ENCODE measurements at places on chromosomes 12 and 14.

- DNase-seq = no peak
Observed at GRCh38 chr14:58362798-58363412, 32.8 kb upstream of the TOMM20L start.

- DNase-seq = no peak
Observed at GRCh38 chr12:68984796-68985573, 52.0 kb upstream of the CPM start.

DNA sequence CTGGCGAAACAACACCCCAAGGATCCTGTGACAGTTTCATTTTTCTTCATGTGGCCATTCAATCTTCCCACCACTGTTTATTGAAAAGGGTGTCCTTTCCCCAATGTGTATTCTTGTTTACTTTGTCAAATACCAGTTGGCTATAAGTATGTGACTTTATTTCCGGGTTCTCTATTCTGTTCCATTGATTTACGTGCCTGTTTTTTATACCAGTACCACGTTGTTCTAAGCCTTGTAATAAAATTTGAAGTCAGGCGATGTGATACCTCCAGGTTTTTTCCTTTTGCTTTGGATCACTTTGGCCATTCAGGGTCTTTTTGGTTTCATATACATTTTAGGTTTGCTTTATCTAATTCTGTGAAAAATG, 9.1 kb upstream of the MGAT4C start:
- no peak for DNase-seq

DNA sequence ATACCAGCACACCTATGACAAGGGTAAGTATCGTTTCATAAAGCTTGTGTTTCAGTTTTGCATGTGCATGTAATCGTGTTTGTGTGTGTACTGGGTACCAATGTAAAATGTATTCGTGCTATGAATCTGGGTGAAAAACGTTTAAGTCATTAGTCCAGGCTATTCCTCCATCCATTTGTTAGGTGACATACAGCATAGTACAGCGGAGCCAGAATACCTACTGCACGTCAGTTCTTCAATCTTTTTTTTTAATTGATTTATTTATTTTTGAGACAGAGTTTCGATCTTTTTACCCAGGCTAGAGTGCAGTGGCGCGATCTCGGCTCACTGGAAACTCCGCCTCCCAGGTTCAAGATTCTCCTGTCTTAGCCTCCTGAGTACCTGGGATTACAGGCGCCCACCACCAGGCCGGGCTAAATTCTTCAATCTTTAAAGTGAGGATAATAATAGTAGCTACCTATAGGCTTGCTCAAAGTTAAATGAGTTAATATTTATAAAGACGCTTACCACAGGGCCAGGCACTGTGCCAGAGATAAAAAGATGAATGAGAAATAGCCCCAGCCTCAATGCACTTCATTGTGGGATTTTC, 661 bp upstream of the RPS26 start:
- DNase-seq = no peak

DNA sequence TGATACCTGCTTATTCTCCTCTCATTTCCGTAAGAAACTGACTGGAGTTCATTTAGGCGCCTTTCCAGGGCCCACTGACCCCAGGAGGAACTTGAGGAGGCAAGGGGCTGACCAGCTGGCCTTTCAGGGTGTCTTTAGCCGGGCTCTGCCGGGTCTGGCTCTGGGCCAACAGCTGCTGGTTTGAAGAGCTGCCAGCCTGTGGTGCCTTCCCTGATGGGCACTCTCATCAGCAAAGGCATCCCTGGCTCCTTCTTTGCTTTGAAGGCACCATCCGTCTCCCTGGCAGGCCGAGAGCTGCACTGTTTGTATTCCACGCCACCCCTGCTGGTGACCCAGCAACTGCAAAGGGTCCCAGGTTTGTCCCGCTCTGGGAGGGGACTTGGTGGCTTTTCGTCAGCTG, 42.0 kb downstream of the IQSEC3 start:
- no peak for DNase-seq

- no peak for DNase-seq
Observed at GRCh38 chr14:72559669-72560255, 334.1 kb downstream of the DPF3 start.

DNA sequence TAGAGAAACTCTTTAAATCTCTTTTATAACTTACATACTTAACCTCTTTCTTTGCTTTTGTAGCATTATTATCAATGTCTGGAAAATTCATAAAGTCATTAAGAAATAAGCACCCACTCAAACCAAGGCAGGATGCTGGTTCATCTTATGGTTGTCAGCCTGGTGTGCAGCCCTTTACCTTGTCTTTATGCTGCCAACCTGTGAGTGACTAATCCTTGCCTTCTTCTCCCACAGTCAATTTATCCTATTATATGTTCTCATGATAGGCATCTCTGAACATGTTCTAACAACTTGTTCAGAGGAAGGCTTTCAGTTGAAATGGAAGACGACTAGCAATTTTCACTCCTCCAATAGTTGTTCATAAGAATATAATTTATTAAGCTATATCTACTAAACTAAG, 186.9 kb upstream of the CAND1 start:
- no peak for DNase-seq

DNA sequence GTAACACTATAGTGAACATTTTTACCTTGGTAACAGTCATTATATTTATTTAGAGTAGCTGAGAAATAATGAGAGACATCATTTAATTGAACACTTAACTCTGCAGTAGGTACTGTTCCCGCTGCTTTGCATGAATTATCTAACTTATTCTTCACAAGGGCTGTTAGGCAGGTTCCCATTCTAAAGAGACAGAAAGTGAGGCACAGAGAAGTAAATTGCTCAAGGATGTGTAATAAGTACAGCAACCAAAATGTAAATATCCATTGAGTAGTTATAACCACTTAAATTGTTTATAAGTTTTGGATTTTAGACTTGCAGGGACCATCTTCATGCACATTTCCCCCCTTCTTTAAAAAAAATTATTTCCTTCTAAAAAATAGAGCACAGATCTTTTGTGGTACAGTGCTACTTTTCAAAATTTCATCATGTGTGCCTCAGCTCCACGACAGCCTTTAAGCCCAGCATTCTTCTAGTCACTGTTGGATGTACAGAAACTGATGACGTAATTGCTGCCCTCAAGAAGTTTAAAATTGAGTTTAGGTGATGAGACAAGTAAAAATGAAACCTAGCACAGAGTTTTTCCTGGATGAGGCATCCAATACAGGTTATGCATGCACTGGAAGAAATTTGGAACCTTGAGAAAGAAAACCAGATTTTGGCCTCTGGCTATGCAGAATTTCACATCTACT, 6.0 kb upstream of the MANSC4 start:
- DNase-seq = no peak

DNA sequence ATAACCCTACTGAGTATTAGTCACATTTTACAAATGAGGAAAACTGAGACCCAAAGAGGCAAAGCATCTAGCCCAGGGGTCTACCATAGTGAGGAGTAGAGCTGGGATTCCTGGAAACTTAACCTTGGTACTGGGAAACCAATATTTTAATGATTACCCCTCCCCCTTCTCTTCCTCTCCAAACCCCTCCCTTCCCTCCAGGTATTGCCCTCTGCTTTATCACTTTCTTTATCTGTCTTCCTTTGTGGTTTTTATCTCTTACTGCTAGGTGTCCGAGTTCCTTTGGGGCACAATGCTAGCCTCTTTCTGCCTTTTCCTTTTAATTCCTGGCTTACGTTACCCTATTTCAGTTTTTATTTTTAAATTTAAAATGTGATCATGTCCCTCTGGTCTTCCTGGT, 2.8 kb downstream of the GABARAPL1 start:
- DNase-seq = no peak

DNA sequence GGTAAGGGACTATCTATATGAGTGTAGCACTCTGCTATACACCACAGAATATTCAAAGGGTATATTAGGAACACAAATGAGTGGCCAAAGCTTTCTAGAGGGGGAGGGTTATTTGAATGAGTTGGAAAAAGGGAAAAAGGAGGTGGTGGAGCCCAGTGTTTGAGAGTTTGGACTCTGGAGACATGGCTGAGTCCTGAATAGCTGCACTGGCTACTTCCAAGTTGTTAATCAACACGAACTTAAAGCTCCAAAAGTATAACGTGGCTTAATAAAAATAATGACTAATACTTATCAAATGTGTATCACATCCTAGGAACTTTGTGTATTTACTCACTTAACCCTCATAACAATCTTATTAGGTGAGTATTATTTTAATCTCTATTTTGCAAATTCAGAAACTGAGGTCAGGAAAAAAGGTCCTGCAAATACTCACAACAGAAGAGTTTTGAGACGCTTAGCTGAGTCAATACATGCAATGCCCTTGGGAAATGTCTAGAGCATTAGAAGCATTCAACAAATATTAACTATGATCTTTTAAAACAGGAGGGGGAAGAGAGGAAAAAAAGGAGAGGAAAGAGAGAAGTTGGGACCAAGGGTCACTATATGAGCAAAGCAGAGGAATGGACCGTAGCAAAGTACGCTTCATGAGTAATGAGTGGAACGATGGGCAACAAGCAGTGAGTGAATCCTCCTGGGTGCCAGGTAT, 189.5 kb upstream of the HMGA2 start:
- no peak for DNase-seq

- DNase-seq = no peak
Observed at GRCh38 chr12:18982226-18982949, 147.1 kb upstream of the PLEKHA5 start.

GRCh38 chr12:31257784-31258183, 68.2 kb downstream of the SINHCAF start:
- no peak for DNase-seq

- DNase-seq = no peak
Observed at GRCh38 chr14:59785629-59786028, 84.9 kb downstream of the RTN1 start.

DNA sequence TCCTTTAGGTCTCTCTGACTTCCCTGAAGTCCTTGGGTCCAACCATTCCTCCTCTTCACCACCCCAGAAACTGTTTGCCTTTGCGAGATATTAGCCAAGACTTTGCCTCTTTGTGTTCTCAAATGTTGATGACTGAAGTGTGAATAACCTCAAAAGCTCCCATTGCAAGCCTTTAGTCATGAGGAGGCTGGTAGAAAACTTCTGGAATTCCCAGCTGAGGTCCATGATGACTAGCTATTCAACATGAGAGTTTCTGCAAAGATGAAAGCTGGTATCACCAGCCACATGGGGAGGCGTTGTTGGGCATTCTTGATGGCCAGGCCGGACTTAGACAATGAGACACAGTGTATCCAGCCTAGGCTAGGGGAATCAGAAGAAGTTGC, 111.7 kb downstream of the TBX5 start:
- DNase-seq = no peak

DNA sequence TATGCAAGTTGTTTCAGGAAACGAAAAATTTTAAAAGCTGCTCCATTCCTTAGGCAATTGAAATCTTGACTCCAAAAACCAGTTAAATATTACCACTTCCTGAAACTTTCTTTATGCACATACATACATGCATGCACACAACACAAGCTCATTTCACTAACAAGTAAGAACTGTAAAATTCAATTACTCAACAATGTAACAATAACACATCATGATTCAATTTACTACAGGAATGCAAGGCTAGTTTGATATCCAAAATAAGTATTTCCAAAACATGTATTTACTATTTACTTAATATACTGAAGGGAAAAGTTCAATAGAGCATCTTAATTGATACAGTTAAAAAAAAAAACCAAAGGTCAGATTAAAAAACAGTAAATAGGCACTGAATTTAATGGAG, 19.6 kb downstream of the NAP1L1 start:
- DNase-seq = no peak

DNA sequence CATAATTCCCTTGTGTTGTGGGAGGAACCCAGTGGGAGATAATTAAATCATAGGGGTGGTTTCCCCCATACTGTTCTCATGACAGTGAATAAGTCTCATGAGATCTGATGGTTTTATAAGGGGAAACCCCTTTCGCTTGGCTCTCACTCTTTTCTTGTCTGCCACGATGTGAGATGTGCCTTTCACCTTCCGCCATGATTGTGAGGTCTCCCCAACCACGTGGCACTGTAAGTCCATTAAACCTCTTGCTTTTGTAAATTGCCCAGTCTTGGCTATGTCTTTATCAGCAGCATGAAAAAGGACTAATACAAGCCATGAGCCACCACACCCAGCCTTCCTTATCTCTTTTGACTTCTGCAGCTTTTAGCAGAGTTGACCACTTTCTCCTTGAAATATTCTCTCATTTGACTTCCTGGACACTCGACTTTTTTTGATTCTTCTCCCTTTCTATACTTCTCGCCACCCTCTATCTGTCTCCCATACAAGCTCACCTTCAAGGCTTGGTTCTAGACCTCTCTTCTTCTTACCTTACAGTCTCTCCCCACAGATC, 2.3 kb downstream of the MTERF2 start:
- DNase-seq = no peak

GRCh38 chr12:57146092-57146491, 1.3 kb downstream of the LRP1-AS start:
- no peak for DNase-seq

DNA sequence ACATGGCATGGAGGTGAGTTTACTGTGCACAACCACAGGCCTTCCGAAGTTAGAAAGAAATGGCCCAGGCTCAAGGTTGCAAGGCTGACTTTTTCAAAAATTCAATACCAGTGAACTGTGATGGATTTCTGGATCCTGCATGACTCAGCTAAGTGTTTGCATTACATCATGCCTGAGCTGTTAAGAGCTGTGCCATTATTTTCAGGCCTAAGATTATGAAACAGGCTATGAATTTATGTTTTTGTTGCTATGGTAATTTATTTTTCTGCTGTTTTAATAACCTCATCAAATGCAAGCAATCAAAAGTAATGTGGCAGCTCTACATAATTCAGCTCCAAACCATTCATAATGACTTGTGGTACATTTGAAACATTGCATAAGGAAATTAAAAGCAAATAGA, 457.7 kb upstream of the TMEM132C start:
- no peak for DNase-seq

DNA sequence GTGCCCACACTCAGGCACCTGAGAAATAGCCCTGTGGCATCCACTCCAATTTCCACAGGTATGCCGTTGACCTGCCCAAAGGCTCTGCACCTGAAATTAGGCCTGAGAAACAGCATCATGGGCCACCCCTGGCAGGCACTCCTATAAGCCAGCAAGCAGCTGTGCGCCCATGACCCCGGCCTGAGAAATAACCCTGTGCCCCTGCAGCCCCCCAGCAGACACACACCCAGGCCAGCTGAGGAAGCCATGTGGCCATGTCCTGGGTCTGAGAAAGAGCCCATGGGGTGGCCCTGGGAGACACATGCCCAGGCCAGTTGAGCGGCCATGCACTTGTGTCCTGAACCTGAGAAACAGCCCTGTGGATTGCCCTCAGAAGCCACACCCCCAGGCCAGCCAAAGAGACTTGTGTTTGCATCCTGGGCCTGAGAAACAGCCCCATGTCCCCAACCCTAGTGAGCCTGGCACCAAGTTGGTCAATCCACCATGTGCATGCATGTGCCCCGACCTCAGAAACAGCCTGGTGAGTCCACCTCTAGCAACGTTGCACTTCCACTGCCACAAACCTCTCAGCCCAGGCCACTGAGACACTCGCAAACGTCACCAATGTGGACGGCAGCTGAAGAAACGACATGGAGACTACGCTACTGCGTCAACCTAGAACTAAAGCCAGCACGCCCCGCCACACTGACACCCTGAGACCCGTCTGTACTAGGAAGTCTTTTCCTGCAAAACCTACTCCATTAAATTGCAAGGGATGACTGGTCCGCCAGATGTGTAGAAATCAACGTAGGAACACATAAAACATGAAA, 411.9 kb downstream of the TMEM121 start:
- DNase-seq = no peak
